ENCODE measurements at places on chromosomes 1 and 21. TPM values are rescaled to one million over a fixed set of nuclear protein-coding genes. Genes with fewer than 3 reads are reported as not detected.

DNA sequence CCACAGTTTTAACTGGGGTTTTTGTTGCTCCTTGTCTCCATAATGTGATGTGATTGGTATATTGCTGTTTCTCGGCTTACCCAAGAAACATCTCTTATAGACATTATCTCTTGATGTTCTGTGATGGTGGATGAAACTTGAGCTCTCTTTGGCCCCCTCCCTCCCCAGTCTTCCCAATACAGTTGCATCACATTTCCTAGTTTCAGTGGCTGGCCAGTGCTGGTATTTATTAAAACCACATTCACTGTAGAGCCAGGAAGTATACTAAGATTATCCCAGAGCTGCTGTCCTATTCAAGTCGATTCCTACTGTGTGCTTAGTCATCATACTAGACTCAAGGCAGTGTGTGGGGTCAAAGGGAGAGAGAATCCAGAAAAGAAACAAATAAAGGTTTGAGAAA, 244.4 kb downstream of the KAZN start:
- no peak for DNase-seq

The RGS4 gene
- not detected for polyA plus RNA-seq

DNA sequence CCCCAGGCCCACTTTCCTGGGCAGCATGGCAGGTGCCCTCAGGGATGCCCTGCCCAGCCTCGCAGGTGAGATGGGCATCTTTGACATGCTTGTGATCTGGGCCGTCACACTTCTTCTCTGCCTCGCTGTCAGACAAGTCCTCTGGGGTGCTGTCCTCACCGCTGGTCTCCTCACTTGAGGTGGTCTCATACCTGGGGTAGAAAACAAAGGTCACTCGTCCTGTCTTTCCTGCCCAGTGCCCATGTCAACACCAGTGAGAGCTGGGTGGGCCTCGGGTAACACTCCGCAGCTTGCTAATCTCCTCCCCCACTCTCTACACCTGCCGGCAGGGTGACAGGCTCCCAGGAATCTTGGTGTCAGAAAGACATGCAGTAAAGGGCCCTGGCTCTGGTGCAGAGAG, 50.9 kb downstream of the KANK4 start:
- DNase-seq = no peak

- DNase-seq = no peak
These were observed 51.0 kb downstream of the KIAA0319L start for GRCh38 chr1:35505911-35506798.

DNA sequence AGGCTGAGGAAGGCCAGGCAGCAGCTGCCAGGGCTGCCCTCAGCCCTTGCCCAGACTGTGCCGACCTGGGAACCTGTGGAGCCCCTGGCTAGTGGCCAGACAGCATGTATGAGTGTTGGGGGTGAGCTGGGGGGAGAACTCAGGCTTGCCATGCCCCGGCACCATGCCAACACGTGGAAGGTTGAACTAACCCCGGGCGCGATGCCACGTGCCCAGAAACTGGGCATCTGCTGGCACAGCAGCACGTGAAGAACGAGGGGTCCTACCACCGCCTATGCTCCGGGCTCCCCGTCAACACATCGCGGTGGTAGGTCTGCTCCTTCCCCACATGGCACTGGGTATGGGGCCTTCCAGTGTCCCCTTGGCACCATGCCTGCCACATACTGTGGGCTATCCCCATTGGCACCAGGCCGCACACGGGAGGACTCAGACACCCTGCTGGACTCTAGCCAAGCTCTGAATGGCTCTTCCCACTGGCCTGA, 68.7 kb downstream of the CASZ1 start:
- no peak for DNase-seq

DNA sequence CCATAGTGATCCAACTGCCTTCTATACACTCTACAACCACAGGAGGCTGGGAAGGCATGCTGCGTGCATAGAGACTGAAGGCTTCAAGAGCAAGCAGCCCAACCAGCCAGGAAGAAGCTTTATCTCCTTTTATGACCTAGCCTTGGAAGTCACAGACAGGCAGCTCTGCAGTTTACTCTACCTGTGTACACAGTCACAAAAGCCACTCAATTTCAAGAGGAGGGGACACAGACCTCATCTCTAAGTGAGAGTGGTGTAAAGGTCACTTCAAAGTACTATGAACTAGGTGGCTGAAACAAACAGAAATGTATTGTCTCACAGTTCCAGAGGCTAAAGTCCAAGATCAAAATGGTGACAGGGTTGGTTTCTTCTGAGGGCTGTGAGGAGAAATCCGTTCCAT, 69.6 kb upstream of the GJB5 start:
- DNase-seq = no peak

- DNase-seq = no peak
These were observed 97.8 kb downstream of the BEND5 start for GRCh38 chr1:48678710-48679505.

DNA sequence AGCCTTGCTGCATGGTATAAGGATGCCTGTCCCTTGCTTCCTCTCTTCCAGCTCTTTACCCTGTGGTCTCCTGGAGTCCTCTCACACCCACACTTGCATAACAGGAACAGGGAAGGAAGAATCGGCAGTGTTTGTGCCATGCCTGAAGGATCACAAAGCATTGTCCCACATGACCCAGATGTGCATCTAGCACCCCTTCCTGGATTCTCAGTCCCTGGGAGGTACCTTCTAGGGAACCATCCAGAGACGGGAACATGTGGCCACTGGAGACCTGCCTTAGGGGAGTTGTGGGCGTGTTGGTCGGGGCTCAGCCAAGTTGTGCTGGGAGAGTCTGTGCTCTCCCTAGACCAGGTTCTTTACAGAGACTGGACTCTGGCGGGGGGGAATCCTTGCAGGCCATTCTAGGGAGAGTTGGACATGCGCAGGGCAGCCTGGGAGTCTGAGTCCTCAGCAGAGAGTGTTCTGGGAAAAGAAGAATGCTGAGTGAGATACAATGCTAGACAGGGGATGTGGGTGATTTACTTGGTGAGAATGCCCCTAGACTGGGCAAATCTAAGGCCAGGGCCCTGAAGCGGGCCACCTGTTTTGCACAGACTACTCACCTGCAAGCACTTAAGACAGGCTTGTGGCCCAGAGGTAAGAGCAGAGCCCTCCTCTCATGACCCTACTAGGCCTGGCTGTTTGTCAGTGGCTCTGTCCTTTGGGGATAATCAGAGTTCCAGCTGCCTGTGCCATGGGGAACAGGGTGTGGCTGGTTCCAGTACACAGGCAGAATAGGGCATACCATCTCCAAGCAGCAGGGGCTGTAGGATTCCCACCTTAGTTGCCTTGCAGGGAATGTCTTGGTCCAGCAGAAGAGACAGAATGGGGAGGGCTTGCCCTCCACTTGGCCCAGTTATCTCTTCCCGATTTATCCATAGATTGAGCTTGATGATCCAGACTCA, 89.8 kb downstream of the MAN1C1 start:
- DNase-seq = no peak

The FMOD gene
- not detected for polyA plus RNA-seq

- no peak for DNase-seq
These were observed 69.5 kb downstream of the LUZP1 start for GRCh38 chr1:23099171-23099536.

- DNase-seq = no peak
These were observed 133.6 kb downstream of the TM2D1 start for GRCh38 chr1:61591351-61591750.

DNA sequence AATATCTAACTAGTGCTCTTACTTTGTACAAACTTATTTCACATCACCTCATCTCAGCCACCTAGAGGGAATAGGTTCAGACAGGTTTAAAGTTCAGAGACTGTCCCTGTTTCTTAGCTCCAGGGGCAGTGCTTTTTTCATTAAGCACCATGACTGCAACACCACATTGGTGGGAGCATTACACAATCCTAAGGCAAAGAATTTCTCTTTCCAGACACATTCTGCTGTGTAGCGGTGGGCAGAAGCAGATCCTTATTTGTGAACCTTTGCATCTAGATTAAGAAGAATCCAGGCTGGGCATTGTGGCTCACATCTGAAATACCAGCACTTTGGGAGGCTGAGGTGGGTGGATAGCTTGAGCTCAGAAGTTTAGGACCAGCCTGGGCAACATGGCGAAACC, 16.1 kb downstream of the LCA5L start:
- no peak for DNase-seq

The AMY2A gene
- not detected for polyA plus RNA-seq

The FCGR2B gene
- 282 TPM for polyA plus RNA-seq

GRCh38 chr1:23561813-23562100, 2.5 kb upstream of the ID3 start:
- no peak for DNase-seq

- DNase-seq = no peak
These were observed 34.1 kb upstream of the C1orf198 start for GRCh38 chr1:230902349-230902923.

DNA sequence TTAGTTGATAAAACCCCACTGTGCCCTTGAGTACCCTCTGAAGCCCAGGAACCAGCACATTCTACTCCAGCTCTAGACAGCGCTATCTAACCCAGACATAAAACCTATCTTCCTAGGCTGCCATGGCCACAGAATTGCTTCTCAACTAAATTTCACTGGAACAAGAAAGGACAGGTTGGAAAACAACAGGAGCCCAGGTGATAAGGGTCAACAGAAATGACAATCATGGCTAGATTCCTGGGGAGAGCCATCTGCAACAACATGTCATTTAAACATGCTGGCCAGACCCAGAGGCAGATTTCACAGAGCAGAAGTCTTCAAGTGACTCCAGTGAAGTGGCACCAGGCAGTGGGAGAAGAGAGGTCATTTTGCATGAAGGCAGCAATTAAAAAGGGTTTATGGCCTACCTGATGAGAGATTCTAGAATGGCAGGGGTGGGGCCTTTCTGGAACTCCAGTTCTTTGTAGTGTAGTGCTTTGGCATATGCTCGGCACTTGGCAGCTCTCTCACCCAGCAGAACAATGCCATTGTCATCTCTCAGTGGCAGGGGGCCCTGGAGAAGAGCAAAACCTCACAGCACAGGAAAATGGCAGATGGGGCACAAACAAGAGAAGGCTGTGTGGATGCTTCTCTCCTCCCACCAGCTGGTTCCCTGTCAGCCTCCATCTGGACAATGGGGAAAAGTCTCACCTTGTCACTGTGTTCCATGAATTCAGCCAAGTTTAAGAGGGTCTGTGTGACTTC, 9.9 kb downstream of the ANGPTL7 start:
- no peak for DNase-seq

GRCh38 chr1:33860671-33861070, 3.2 kb upstream of the HMGB4 start:
- no peak for DNase-seq

GRCh38 chr21:34055615-34056014, 17.8 kb upstream of the MRPS6 start:
- no peak for DNase-seq

- peak; percentile 61 for DNase-seq
These were observed 3.0 kb downstream of the HSPB7 start for GRCh38 chr1:16014509-16015482.

DNA sequence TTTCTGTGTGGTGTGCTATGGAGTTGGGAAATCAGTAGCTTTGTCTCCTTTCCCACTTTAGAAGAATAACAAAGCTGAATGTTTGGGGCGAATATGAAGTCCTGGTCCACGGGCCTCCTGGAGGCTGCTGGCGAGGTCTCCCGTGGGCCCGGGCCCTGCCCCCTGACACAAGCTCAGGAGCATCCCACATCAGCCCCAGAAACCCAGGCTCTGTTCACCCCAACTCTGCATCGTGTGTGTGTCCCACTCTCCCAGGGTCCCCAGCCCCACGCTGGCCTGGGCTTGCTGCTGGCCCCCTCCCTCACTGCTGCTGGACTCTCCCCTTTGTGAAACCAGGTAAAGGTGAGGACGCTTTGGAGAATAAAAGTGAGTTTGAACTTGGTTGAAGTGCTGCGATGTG, 8.1 kb downstream of the PRDM16 start:
- DNase-seq = no peak

The TTC22 gene
- 7.8 TPM for polyA plus RNA-seq

- DNase-seq = no peak
These were observed 32.1 kb upstream of the RAB4A start for GRCh38 chr1:229238674-229239415.

The SPRR5 gene
- polyA plus RNA-seq = not detected

- no peak for DNase-seq
These were observed 25.1 kb downstream of the COL6A2 start for GRCh38 chr21:46122758-46123683.

DNA sequence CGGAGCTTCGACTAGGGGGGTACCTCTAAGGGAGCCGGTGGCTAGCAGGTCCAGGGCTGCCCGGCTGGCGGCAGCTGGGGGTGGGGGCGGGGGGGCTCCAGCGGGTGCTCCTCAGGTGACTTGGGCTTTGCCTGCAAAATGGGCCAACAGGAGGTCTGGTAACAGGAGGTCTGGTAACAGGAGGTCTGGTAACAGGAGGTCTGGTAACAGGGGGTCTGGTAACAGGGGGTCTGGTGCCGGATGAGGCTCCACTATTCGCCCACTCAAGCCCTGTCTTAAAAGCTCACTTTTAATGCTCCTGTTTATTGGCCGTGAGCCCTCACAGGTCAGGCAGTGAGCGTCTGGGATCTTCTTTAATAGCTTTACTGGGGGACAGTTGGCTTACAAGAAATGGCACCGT, 40.4 kb upstream of the ACTRT2 start:
- DNase-seq = no peak

DNA sequence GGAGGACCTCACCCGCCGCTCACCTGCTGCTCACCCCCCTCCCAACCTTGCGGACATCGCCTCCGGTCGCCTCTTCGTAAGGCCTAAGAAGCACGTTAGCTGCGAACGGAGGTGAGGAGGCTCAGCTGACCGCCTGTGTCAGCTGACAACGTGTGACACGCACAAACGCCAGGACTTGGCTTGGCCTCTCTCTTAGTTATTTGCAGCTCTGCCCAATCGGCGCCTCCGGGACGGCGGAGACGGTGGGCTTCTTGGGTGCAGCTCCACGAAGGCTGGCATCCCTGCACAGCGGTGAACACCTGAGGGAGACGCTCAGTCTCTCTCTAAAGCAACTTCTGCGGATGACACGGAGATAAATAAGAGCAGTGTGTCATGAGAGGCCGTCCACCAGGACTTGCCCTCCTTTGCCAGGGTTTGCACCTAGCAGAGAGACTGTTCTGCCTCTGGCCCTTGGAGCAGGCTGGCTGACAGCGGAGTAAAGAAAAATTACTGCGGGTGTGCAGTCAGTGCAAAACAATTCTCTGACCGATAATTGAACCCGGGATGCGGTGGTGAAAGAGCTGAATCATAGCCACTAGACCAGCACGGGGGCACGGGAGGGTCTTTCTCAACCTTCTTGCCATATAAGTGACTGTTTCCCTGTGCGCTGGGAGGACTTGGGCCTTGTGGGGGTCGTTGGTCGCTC, 318.9 kb downstream of the FAM72C start:
- DNase-seq = no peak

GRCh38 chr1:97093741-97094140, 372.2 kb downstream of the PTBP2 start:
- DNase-seq = no peak

- DNase-seq = no peak
These were observed 46.5 kb upstream of the CRNN start for GRCh38 chr1:152460529-152460899.

DNA sequence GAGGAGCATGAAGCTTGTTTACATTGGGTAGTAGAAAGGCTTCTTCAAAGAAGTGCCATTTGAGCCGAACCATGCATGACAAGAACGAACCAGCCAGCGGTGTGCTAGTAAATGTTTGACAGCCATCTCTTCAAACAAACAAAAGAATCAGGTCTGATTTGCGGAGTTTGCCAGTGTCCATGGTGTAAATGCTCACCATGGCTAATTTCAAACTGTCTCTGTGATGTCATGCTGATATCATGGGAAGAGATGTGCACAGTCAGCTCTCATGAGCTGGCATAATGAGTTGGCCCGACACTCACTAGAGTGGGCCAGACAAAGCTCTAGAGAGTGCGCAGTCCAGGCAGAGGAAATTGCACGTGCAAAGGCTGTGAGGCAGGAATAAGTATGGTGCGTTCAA, 101.1 kb downstream of the KAZN start:
- no peak for DNase-seq

Measured in B cell (primary cell).